ENCODE measurements at places on chromosomes 12 and 14. TPM values are rescaled to one million over a fixed set of nuclear protein-coding genes. Genes with fewer than 3 reads are reported as not detected.

The ERP29 gene
- 61.4 TPM for total RNA-seq

The RIMBP2 gene
- total RNA-seq = not detected

The DENND5B gene
- total RNA-seq = 12.0 TPM

The RNASE7 gene
- total RNA-seq = not detected

The LRP6 gene
- 19.2 TPM for total RNA-seq

The CFAP54 gene
- total RNA-seq = 2.0 TPM

The TAS2R9 gene
- total RNA-seq = not detected

The CDH24 gene
- 3.8 TPM for total RNA-seq

The KCNH3 gene
- not detected for total RNA-seq

The ASPG gene
- total RNA-seq = not detected

The HOMEZ gene
- total RNA-seq = 8.7 TPM

The TSPAN11 gene
- total RNA-seq = 0.76 TPM

The PMCH gene
- total RNA-seq = not detected

The EID3 gene
- 9.0 TPM for total RNA-seq

The GALNT16 gene
- total RNA-seq = 1.4 TPM

The KRT7 gene
- 5.7 TPM for total RNA-seq

The SLC5A8 gene
- not detected for total RNA-seq

The RNASE2 gene
- total RNA-seq = not detected

The FAM222A gene
- total RNA-seq = 0.89 TPM

The C3AR1 gene
- not detected for total RNA-seq

The SIRT4 gene
- total RNA-seq = not detected

The CEBPE gene
- total RNA-seq = not detected

The TTC8 gene
- 49.4 TPM for total RNA-seq

The KSR2 gene
- total RNA-seq = not detected

The CLMN gene
- total RNA-seq = 0.76 TPM

The MFAP5 gene
- total RNA-seq = 390 TPM

The IFNG-AS1 gene
- total RNA-seq = not detected

The SMCO2 gene
- total RNA-seq = not detected

The ANO2 gene
- total RNA-seq = not detected

The CMA1 gene
- total RNA-seq = not detected

The KRT1 gene
- total RNA-seq = not detected

The TARBP2 gene
- 54.1 TPM for total RNA-seq

The KLRF1 gene
- total RNA-seq = not detected

The EPYC gene
- not detected for total RNA-seq

The AKAP3 gene
- total RNA-seq = 0.22 TPM

The SMIM41 gene
- total RNA-seq = not detected

The TDRD9 gene
- not detected for total RNA-seq

The PRKD1 gene
- 21.0 TPM for total RNA-seq

The IL22 gene
- total RNA-seq = not detected

The FAM90A1 gene
- not detected for total RNA-seq

The IPO8 gene
- total RNA-seq = 21.4 TPM

The MLXIP gene
- 6.4 TPM for total RNA-seq

The SLC6A12 gene
- total RNA-seq = not detected

The CABP1 gene
- not detected for total RNA-seq

The KRT6C gene
- total RNA-seq = not detected

The SERPINA3 gene
- total RNA-seq = 0.89 TPM

The LTBP2 gene
- 441 TPM for total RNA-seq

The KIF26A gene
- total RNA-seq = not detected

The ESRRB gene
- total RNA-seq = not detected

The LRP1-AS gene
- not detected for total RNA-seq

The RNU7-1 gene
- not detected for total RNA-seq

The FOXN4 gene
- not detected for total RNA-seq

All from GM23248 (cell line).